CD8-positive, alpha-beta T cell (primary cell): ENCODE measurements at places on chromosomes 16 and 17.

GRCh38 chr16:67386861-67387455 is 6.3 kb downstream of the TPPP3 start:
- DNase-seq = no peak

- no peak for DNase-seq
These were observed 279.2 kb upstream of the RPL38 start for GRCh38 chr17:73924114-73924908.

DNA sequence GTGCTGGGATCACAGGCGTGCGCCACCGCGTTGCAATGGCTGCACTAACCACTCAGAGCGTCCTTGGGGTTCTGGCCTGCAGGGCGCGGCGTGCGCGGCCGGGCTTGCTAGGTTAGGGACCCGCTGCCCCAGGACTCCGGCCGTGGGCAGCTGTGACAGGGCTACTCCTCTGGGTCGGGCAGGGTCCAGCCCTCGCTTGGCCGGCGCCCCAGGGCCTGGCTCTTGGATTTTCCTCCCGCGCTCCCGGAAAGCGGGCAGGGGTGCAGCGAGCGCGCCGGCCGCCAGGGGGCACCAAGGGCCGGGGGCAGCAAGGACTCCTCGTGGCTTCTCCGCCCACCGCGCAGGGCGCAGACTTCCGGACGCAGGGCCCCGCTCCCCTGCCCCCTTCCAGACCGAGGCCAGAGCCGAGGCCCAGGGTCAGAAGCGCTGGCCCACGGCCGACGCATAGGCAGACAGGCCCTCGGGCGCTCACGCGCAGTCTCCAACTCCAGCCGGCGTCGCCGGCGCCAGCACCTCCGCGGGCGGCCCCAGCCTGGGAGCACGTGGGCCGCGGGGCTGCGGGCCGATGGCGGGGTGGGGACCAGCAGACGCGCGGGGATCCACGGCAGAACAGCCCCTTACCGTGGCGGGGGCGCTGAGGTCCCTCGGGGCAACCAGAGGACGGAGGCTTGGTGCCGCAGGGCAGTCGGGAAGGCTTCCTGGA is 355 bp downstream of the TLE7 start:
- no peak for DNase-seq

- no peak for DNase-seq
These were observed 29.8 kb downstream of the WSB1 start for GRCh38 chr17:27323538-27324215.

GRCh38 chr16:78353640-78354275 is 254.3 kb downstream of the WWOX start:
- no peak for DNase-seq

DNA sequence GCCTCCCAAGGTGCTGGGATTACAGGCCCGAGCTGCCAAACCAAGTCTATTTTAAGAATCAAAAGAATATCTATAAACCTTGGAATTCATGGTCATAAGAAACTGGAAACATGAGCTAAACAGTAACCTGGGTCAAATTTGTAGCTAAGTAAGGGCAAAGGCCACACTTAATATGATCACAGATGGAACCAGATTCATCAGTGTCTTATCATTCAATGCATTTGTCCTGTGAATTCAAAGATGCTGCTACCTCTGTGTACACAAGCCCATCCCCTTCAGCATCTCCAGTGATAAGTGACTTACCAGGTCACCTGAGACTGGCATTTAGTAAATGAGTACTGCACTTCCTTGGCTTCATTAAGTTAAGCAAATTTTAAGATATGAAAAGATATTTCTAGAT is 108.1 kb downstream of the SSH2 start:
- no peak for DNase-seq

DNA sequence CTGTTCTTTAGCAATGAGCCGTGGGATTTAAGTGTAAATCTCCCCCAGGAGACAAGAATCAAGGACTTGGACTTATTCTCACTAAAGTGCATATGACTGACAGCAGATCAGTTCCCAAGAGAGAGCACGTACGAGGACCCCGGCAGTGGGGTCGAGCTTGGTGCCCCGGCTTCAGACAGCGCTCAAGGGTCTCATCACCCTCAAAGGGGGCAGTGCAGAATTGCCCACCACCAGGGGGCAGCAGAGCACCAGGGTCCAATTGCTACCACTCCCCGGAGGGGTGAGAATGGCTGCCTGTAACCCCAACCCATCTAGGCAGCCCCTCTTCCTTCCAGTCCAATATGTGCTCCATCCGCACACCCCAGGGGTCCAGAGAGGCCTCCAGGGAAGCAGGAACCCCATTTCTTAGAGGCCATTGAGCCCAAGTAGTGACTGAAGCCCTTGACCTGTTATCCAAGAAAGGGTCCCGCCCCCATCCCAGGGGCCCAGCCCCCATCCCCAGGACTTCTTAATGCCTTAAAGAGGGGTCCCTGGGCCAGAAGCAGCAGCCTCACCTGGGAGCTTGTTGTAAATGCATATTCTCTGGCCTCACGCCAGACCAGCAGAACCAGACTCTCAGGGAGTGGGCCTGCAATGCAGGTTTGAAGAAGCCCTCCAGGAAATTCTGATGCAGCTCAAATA is 86.1 kb downstream of the ZDHHC7 start:
- DNase-seq = peak; percentile 52

- no peak for DNase-seq
These were observed 107.5 kb downstream of the METRNL start for GRCh38 chr17:83186751-83187421.

DNA sequence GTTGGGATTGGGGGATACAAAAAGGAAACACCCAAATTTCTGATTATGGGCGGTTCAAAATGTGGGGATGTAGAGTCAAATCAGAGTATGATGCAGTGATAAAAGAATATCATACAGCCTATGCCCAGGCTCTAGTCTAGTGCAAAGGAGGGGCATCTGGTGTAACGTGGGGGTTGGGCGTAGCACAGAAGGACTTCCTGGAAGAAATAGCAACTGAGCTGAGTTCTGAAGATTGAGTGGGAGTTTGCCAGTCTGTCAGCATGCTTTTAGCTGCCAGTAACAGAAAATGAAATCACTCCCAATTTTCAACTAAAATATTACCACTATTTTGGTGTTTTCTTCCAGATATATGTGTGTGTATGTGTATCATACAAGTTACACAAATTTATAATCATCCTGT is 196.9 kb downstream of the SPECC1 start:
- DNase-seq = peak; percentile 26

DNA sequence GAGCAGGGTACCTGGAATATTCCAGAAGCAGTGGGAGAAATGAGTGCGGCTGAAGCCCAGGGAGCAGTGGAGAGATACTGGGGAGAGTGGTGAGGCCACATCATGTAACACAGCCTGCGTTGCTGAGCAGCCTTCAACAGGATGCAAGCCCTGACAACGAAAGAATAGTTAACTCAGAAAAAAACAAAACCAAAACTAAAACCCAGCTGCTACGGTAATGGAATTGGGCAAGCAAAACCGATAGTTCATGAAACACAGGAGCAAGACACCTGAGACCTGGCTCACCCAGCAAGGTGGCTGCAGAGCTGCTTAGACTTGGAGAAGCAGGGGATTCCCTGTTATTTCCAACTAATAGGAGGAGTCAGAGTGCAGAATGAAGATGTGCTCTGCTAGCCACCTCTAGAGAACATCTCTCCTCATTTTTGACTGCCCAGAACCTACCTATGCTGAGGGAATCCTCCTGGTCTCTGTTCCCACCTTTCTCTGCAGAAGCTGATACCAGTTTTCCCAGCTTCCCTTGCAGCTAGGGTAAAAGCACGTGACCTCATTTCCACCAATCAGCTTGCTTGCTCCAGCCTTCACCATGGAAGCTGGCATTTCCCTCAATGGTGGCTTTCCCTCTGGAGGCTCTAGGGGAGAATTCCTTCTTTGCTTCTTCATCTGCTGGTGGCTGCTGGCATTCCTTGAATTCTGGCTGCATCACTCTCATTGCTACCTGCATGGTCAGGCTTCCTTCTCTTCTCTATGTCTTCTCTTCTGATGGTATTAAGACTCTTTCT is 59.4 kb upstream of the XYLT1 start:
- peak; percentile 1 for DNase-seq

GRCh38 chr17:39659279-39660010 is 5.7 kb upstream of the TCAP start:
- no peak for DNase-seq

GRCh38 chr17:59420901-59421300 is 89.4 kb downstream of the YPEL2 start:
- no peak for DNase-seq

DNA sequence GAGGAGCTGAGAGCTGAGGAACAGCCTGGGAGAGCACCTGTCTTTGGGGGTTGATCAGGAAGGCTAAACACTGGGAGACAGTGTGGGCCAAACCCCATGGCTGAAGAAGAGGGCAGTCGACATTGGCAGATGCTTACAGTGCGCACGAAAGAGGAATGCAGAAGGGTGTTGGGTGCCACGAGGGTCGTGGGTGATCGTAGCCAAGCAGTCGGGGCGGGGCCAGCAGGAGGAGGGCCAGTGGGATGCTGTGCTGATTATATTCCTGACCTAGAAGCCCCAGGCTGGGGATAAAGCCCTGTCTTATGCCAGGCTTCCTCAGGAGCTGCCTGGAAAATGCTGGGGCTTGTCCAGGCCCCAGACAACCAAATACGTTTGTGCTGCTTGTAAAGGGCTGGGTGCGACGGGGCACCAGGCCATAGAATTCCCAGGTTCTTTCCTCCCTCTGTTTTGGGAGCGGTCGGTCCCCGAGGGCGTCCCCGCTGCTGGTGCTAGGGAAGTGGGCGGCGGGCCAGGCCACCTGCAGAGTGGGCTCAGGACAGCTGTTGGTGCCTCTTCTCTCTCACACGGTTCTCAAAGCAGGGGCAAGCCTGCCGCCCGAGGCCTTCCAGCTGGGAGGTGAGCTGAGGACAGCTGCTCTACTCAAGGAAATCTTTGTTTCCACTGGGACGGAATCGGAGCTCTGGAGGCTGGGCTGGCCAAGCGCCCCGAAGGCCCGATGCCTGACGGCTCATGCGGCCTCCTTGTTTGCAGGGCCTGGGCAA is 10.0 kb downstream of the C1QTNF1 start:
- DNase-seq = no peak

GRCh38 chr16:26889740-26890139 is 177.0 kb upstream of the C16orf82 start:
- no peak for DNase-seq

GRCh38 chr17:41223821-41224220 is 2.6 kb upstream of the KRTAP9-2 start:
- no peak for DNase-seq

DNA sequence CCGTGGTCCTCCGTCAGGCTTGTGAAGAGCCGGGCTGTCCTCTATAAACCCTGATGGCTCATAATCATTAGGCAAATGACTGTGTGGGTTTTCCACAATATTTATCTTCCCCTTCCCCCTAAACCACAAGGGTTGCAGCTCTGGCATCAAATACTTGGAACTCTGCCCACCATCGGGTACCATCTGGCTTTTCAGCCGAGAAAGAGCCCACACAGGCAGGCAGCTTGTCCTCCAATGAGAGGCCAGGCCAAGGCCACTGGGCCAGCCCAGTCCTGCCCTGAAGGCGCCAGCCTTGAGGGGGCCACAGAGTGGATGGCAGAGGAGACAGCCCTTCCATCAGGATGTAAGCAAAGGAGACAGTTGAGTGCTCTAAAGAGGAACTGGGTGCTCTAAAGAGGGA is 31.8 kb upstream of the NAT9 start:
- no peak for DNase-seq

GRCh38 chr16:23836404-23837311 is 875 bp downstream of the PRKCB start:
- DNase-seq = peak; percentile 12

DNA sequence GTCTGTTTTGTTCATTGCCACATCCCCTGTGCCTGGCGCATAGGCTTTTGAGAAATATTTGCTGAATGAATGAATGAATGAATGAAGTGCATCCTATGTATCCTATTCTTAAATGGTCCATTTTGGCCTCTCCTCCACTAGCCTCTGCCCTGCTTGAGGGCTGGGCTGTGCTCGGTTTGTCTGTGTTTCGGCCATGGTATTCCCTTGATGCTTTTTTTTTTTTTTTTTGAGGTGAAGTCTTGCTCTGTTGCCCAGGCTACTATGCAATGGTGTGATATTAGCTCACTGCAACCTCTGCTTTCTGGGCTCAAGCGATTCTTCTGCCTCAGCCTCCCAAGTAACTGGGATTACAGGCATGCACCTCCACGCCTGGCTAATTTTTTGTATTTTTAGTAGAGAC is 110.1 kb downstream of the NTN1 start:
- no peak for DNase-seq

DNA sequence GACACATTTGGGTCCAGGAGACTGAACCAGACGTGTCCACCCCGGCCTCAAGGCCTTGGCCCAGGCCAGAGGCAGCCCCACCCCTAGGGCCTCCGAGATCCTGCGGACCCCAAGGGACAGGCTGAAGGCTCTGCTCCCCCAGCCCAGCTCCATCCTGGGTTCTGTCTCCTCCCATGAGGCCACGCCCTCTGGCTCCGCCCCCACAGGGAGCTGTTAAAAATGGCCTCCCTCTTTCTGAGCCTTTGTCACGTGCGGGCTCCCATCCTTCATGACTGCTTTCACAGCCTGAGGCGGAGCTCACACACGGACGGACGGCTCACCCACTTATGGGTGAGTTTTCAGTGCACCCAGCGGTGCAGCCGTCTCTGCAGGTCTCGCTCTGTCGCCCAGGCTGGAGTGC is 6.5 kb upstream of the CACNA1H start:
- no peak for DNase-seq

GRCh38 chr17:14301279-14302090 is 604 bp downstream of the HS3ST3B1 start:
- peak; percentile 34 for DNase-seq

DNA sequence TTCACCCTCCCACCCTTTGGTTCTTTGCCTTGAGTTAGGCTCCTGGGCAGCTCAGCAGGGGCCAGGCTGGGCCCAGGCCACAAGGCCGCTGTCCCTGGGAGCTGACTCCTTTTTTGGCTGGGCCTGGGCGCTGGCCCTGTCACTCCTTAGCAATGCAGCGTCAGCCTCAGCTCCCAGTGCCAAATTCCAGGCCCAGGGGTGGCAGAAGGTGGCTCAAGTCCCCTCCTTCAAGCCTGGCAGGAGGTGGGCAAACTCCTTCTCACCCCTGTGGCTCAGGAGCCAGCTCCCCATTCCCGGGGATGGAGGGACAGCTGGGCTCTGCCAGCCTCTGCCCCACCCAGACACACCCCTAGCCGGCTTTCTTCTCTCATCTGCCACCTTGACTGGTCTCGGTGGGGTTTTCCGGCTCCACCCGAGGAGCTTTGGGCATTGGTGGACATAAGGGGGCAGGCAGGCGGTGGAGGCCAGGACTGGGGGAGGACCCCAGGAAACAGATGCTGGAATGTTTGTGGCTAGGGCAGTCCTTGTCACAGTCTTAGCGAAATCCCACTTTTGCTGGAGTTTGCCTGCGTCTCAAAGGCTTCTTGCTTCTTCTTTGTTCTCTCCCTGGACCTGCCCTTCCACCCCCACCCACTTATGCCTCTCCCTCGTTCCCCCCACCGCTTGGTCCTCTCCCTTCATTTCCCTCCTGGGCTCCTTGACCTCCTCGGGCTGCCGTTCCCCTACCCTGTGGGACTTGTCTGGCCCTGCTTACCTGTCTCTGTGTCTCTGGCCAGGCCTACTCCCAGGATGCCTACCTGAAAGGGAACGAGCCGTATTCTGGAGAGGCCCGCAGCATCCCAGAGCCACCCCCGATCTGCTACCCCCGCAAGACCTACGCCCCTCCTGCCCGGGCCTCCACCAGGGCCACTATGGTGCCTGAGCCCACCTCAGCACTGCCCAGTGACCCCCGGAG is 37.4 kb downstream of the ARHGAP23 start:
- DNase-seq = no peak

GRCh38 chr16:61770301-61770700 is 265.9 kb downstream of the CDH8 start:
- DNase-seq = no peak
